ENCODE measurements at places on chromosomes 6 and 20. TPM values are rescaled to one million over a fixed set of nuclear protein-coding genes. Genes with fewer than 3 reads are reported as not detected.

The LHFPL5 gene
- total RNA-seq, result not detected

The ZC3H12D gene
- 70.2 TPM for total RNA-seq

The C6orf89 gene
- total RNA-seq, result 24.0 TPM

- H3K36me3 ChIP-seq, result no peaks in the 10 kb centered on the region
- no peaks in the 10 kb centered on the region for H3K4me1 ChIP-seq
- H3K27me3 ChIP-seq, result no peaks in the 10 kb centered on the region
- DNase-seq, result no peak
- no peak overlapping the region for H3K27ac ChIP-seq
- no peak overlapping the region for H3K4me3 ChIP-seq
Observed at GRCh38 chr6:153989989-153990388, 49.1 kb upstream of the OPRM1 start.

GRCh38 chr6:148776321-148777308 is 29.8 kb downstream of the UST start:
- H3K27ac ChIP-seq, result no peak overlapping the region
- no peak overlapping the region for H3K4me3 ChIP-seq
- peaks cover 19% of the 10 kb centered on the region for H3K4me1 ChIP-seq
- H3K36me3 ChIP-seq, result no peaks in the 10 kb centered on the region
- DNase-seq, result no peak
- no peaks in the 10 kb centered on the region for H3K27me3 ChIP-seq

- DNase-seq, result no peak
- no peak overlapping the region for H3K27ac ChIP-seq
- peaks cover 2% of the 10 kb centered on the region for H3K36me3 ChIP-seq
Observed at GRCh38 chr6:18406955-18407749, 20.0 kb downstream of the RNF144B start.
